ENCODE measurements at places on chromosomes 7 and 10. TPM values are rescaled to one million over a fixed set of nuclear protein-coding genes. Genes with fewer than 3 reads are reported as not detected.
A peak's percentile ranks its signal among the peaks of the same experiment; 100 is the strongest.

DNA sequence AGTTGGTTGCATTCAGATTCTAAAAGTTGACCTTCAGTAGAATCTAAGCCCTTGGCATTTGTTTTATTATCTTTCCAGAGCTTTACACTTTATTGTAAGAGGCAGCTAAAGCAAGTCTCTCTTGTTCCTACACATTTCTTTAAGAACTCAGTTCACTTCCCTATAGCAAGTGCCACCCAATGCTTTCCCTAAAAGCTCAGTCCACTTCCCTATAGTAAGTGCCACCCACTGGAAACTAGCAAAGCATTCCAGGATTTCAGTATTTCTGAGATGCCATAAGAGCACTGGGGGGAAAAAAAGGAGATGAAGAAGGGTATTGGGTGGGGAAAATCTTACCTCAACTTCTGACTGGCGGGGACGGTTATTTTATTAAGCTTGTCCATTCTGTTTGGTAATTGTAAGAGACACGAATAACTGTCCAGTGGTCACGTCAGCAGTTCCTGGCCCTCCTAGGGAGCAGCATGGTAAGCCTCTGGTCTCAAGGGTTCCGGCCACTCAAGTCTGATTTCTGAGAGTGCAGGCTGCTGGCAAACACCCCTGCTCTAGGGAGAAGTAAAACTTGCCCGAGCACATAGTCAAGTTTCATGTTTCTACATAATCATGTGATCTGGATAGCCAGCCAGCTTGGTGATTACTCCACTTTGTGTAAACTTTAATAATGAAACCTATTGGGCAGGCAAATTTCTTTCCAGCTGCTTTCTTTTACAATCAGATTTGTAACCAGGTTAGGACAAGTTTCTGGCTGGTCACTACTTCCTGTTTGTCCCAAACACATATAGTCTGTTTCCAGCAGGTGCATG is at the start of gene BLNK:
TSS of gene BLNK (minus strand) at position 554 of the 800 bp plus-strand sequence. CDS start at position 383, 171 bp downstream.
- peak; percentile 75 for DNase-seq

GRCh38 chr7:1592299-1592871 is 22.6 kb upstream of the PSMG3 start:
- no peak for DNase-seq

DNA sequence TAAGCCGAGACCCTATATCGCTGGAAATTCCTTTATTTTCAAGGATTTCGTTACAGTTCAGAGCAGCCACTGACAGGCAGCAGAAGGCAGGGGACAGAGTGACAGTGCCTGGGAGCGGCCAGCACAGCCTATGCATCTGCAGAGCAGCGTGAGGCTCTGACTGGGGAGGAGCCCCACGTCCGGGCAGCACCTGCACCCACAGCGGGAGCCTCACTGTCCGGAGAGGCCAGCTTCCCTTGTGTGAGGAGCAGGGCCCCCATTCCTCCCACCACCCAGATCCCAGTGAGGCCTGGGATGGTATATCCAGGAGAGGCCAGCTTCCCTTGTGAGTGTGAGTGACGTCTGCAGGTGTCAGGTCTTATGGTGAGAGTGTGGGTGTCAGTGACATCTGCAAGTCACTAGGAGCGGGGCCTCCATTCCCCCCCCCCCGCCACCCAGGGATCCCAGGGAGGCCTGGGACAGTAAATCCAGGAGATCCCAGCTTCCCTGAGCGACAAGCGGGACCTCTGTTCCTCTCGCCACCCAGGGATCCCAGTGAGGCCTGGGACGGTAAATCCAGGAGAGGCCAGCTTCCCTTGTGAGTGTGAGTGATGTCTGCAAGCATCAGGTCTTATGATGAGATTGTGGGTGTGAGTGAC is 259.1 kb downstream of the PTPRN2 start:
- DNase-seq: no peak

DNA sequence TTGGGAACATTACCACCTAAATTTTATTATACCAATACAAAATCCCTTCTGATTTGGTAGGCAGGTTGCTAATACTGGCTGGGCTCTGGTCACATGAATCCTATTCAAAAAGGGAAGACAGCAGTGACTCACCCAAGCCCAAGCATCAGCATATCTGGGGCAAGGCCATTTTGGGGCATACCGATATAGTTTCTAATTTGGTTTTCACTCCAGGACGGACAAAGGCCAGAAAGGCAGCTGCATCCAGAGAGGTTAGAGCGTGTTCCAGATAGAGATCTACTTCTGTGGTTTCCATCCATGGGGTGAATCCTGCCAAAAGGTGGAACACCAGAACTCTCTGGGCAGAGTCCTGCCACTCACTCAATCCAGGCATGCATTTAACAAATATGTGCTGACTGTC is 335.8 kb downstream of the ELMO1 start:
- DNase-seq: no peak

The HABP2 gene
- total RNA-seq: 9.3 TPM

DNA sequence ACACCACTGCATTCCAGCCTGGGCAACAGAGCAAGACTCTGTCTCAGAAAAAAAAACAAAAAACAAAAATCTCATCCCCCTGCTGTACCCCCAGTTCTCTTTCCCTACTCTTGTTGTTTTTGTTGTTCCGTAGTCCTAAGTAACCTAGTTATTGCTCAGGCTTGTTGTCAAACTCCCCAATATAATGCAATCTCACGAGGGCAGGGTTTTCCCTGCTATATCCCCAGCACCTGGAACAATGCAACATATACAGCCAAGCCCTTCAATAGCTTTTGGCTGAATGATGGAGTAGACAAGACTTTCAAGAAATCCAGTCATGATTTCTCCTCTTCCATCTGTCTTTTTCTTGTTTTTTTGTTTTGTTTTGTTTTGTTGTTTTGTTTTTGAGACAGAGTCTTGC is 10.2 kb downstream of the ACSL5 start:
- DNase-seq: no peak

- no peak for DNase-seq
These were observed 25.4 kb upstream of the ELN start for GRCh38 chr7:74002474-74003017.

The LAMB4 gene
- 0.46 TPM for total RNA-seq

DNA sequence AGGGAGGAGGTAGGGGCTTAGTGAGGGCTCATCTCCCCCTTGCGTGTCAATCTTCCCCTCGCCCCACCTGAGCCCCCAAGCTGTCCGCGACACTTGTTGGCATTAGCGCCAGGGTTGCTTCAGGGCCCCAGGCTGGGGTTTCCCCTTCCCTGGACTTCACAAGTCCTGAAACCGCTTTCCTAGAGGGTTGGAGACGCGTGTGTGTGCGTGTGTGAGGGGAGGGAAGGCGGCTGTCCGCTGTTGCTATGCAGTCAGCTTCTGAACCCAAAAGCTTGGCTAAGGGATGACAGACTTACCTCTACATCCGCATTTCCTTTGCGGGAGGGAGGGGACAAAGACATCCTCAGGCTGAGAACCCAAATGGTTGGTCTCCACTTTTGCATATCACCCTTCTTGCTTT is 803 bp downstream of the GOLGA7B start:
- DNase-seq: no peak

GRCh38 chr7:87038993-87039690 is 20.3 kb downstream of the ELAPOR2 start:
- no peak for DNase-seq

DNA sequence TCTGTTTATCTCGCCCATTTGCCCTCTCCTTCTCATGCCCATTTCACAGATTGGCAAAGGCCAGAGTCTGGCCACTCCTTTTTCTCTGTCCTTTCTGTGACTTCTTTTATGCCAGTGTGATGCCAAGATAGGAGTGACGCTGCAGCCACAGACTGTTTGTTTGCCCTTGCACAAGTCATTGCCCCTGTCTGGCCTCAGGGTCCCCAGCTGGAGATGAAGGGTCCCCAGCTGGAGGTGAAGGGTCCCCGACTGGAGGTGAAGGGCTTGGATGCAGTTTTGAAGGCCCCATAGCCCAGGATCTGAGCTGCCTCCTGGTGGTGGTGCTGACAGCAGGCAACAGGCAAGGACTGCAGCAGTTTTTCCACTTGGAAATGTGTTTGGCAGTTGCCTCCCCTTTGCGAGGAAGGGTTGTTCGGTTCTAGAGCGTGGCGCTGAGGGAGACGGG is 50.8 kb upstream of the SLC29A3 start:
- no peak for DNase-seq

GRCh38 chr7:139991269-139991666 is 71.5 kb downstream of the PARP12 start:
- no peak for DNase-seq

DNA sequence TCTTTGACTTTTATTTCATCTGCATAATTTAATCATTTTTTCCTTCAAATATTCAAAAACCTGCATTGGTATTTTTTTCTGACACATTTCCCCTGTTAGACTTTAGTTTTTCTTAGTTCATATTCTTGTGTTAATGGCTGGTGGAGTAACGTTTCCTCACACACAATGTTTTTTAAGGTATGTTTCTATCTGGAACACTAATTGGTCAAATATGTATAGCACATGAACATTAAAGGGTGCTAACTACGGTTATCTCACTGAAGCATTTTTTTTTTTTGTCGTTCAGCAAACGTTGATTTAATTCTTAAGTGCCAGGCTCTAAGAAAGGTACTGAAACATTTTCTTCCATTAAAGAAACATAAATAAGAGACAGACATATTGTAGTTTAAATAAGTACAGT is 87.7 kb downstream of the PTPRZ1 start:
- DNase-seq: no peak

- DNase-seq: no peak
These were observed 155.9 kb upstream of the ASAH2 start for GRCh38 chr10:50407076-50407801.

DNA sequence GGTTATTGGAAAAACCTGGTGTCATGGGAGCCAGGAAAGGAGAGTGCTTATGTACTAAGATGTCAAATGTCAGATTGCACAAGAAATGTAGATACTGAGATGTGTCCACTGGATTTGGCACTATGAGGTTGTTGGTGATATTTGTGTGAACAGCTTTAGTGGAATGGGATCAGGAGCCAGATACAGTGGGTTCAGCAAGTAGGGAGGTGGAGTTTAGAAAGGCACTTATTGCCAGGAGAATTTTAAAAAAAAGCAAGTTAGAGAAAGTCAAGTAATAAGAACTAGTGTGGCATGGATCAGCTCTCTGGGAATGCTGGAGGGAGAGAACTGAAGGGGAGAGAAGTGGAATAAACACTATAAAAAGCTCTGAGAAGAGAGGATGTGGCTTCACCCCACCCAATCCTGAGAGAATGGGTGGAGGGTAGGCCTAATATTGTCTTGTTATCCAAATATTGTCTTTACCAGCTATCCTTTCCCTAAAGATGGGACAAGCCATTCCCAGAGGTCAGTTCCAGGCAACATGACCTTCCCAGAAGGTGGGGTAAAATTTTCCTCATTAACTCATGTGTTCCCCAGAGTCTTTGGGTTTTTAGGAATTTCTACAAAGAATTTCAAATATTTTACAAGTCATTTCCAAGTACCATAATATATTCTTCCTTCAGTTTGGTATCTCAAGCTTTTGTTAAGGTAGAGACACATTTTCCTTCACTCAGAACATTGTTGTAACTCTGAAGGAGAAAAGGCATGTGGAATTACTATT is 42.3 kb downstream of the ENTPD1 start:
- no peak for DNase-seq

- no peak for DNase-seq
These were observed 13.5 kb upstream of the SFMBT2 start for GRCh38 chr10:7424315-7424714.

GRCh38 chr10:25049966-25050365 is 33.6 kb downstream of the THNSL1 start:
- DNase-seq: no peak

DNA sequence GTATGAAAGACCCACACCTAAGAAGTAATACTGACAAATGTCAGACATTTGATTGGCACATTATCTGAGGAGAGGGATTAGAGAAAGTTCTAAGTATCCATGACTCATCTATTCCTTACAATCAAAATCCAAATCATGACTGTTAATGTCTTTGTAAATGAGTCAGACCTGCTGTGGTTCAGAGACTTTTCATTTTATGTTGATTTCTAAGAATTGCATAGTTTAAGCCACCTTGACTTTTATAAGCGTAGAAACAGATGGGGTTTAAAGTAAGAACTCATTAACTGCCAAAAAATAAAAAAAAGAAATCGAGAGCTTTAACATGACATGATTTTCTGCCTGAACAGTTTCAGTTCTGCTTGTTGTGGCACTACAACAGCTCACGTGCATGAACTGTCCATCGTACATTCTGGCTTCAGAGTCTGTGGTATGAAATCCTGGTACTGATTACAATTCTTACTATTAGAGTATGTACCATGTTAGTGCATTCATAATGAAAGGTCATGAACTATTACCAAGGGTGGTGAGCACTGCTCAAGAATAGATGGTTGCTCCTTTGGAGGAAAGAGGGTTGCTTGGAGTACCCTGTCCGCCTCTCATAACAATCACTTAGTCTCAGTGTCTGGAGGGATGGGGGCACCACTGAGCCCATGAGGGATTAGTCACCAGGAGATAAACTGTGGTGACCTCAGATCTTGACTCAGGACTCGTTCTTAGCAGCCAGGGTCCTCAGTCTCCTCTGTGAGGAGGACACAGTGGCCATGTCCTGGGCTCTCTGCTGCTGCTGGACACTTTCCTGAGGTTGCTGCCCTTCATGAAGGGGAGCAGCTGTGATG is 42.2 kb downstream of the ACSM6 start:
- no peak for DNase-seq

The ADAP1 gene
- 12.7 TPM for total RNA-seq

DNA sequence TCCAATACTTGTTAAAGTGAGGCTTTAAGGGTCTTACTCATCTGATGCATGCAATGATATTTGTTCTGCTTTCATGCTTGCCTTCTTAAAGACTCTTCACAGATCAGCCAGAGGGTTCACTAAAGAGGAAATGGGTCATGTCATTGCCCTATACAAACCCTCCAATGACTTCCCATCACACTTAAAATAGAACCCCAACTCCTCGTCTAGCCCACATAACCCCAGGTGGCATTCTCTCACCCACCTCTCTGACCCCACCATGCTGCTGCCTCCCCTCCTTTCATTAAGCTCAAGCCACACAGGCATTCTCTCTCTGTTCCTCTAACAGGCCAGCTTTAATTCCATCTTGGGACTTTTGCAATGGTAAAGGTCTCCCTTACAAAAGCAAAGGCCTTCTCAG is 253.6 kb downstream of the GRID1 start:
- no peak for DNase-seq

The MSMB gene
- total RNA-seq: not detected

The CHST15 gene
- total RNA-seq: 15.7 TPM

The DDX21 gene
- 35.8 TPM for total RNA-seq

The PLXNA4 gene
- 0.44 TPM for total RNA-seq

DNA sequence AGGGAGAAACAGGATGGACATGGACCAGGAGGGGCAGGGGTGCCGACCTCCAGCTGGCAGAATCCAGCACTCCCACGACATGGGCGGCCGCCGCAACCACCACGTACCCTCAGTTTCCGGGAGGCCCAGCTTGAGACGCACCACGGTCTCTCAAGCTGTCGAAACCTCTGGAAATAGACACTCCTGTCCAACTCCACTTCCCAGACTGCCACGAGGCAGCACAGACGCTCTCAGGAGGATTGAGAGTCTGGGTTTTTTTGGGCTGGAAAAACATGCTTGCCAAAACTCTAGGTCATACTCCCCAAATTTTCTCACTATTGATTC is 37.9 kb upstream of the PDGFA start:
- no peak for DNase-seq

The SPDYE6 gene
- total RNA-seq: not detected

The TMEM213 gene
- not detected for total RNA-seq

GRCh38 chr7:90945104-90945787 is 319.0 kb upstream of the FZD1 start:
- no peak for DNase-seq

All from pancreas (tissue), 10 donors.